ENCODE measurements at places on chromosomes 5 and 9.

DNA sequence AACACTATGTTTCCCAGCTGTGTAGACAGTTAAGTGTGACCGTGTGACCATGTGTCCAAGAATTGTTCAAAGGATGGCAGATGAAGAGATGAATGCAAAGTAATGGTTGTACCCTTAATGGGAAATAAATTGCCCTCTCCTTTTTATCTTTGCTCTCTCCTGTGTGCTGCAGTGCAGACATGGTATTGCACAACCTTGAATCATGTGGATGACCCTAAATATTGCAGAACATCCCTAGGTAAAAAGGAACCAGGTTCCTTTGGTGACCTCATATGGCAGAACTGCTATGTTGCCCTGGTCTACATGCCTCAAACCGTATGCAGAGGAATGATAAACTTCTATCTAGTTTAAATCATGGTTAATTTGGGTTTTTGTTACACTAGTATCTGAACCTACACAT lies 81.7 kb upstream of the CTNND2 start:
- DNase-seq: no peak

DNA sequence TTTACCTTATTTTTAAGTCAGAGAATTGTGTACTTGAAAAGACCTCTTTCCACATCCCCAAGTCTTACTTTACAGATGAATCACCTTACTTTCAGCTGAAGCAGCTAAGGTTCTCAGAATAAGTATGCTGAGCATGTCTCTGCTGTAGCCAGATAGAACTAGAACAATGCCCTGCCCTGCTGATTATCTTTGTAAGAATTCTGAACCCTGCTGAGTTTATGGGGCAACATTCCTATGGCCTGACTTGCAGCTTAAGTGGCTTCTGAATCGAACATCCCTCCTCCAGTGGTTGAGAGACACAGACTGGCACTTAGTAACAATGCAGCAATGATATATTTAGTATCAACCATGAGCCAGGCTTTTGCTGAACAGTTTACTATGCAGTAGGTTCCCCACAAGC lies 592.0 kb upstream of the WWC1 start:
- DNase-seq: no peak

DNA sequence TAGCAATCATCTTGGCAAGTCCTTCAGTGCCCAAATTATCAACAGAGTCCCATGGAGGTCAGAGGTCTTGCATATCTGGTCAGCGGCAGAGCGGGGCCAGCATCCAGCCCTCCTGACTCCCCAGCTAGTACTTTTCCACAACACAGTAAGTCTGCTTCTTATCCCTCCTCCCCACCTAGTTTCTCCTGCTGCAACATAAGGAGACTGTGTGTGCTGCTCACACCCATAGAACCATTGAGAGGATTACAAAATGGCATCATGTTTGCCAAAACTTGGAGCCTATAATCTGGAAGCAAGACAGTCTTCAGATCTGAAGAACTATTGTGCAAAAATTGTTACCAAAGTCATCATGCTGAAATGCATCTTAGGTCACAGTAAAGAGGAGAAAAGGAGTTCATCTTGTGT lies 125.8 kb upstream of the ZNF366 start:
- DNase-seq: no peak

DNA sequence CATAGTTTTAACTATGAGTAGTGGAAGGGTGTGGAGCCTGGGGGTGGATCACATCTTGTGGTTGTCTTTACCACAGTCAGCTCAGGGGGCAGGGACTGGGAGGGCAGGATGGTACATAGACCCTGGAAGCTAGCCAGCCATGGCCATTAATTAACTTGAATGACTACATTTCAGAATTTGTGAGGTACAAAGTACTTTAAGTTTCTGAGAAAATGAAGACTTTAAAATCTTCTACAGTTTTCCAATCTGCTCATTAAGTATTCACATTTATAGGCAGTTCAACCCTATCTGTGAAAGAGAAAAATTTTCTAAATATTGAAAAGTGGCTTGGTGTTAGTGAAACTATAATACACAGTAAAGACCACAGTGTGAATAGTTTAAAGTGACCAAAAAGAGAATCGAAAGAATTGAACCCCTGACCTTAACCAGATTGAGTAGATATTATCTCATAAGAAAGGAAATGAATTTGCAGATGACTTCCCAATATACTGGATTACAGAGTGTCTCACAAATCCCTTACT lies 234.2 kb upstream of the MEF2C start:
- no peak for DNase-seq

DNA sequence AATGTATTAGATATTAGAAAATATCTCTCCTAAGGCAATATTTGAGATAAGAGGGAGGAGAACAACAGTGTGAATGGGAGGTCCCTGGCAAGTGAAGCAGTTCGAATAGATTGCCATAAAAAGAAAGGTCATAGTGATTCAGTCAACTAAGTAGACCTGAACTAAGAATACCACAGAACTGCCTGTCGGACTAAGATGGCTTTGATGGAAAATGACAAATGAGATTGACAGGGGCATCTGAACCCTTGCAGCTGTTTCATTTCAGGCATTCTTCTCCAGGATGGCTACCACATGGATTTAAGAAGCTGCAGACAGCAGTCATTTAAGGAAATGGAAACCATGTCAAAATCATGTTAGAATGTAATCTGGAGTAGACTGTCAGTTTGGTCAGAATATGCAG lies 308.4 kb upstream of the MEF2C start:
- DNase-seq: no peak
